ENCODE measurements at places on chromosomes 5 and 9. TPM values are rescaled to one million over a fixed set of nuclear protein-coding genes. Genes with fewer than 3 reads are reported as not detected.

PCDHAC2 gene
- 3.7 TPM for total RNA-seq

ST8SIA4 gene
- 0.50 TPM for total RNA-seq

DNA sequence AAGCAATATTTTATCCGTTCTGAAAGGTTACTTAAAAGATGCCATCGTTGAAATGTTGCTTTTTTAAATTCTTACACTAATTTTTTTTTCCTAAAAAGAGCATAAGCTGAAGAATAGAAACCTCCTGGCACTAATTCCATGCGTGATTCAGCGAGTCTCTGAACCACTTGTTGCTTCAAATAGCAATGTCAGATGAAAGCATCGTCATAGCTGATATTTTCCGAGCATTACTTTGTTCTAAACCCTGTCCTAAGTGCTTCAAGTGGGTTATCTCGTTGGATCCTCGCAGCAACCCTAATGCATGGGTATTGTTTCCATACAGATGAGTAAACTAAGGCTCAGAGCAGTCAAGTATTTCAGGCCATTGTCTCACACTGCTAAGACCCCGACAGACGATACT, 79.7 kb downstream of the CDH6 start:
- no peak for DNase-seq

DNA sequence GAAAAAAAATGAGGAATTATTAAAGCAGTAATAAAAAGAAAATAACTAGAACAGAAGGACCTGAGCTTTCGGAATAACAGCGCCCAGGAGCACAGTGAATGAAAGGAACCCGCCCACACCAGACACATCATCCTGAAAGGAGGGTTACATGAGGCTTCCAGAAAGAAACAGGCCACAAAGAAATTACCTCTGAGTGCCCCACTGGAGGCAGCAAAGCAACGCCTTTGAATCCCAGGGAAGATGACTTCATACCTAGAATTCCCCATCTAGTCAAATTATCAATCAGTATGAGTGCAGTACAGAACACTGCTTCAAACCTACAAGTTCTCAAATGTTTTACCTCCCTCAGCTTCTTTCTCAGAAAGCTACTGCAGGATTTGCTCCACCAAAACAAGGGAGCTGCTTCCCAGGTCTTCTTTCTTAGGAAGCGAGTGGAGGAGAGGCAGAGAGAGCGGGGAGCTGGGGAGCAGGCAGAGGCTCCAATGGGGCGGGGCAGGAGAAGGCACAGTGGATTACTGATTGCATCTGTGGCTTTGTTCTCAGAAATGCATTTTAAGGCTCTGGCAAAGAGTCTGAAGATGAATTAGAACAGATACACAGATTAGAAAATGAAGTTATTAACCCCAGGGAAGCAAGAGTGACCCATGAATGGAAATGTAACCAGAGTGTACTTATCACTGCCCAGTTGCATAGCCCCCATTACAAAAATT, 87.1 kb downstream of the SEMA4D start:
- DNase-seq = no peak
